MCF 10A (cell line): ENCODE measurements at places on chromosomes 12 and 14. TPM values are rescaled to one million over a fixed set of nuclear protein-coding genes. Genes with fewer than 3 reads are reported as not detected.

- no peak for DNase-seq
- H3K4me3 ChIP-seq = no peak overlapping the region
- H3K4me1 ChIP-seq = peaks cover 11% of the 10 kb centered on the region
Measured at GRCh38 chr12:50005175-50005574, 20.1 kb downstream of the RACGAP1 start.

- no peak for DNase-seq
- H3K36me3 ChIP-seq = peaks cover 54% of the 10 kb centered on the region
- no peaks in the 10 kb centered on the region for H3K27me3 ChIP-seq
- H3K27ac ChIP-seq = no peak overlapping the region
- no peak overlapping the region for H3K4me3 ChIP-seq
Measured at GRCh38 chr12:43737646-43738045, 20.9 kb downstream of the PUS7L start.

- peaks cover 30% of the 10 kb centered on the region for H3K36me3 ChIP-seq
- no peak overlapping the region for H3K4me3 ChIP-seq
- H3K4me1 ChIP-seq = no peaks in the 10 kb centered on the region
Measured at GRCh38 chr14:92960706-92961566, 38.0 kb downstream of the CHGA start.

- H3K27ac ChIP-seq = no peak overlapping the region
- H3K36me3 ChIP-seq = peaks cover 31% of the 10 kb centered on the region
- no peak for DNase-seq
- no peak overlapping the region for H3K4me3 ChIP-seq
- no peaks in the 10 kb centered on the region for H3K27me3 ChIP-seq
Measured at GRCh38 chr12:19461999-19462398, 22.7 kb downstream of the AEBP2 start.

Gene HOXC9
- 5.2 and 6.0 TPM in 2 replicates for total RNA-seq

DNA sequence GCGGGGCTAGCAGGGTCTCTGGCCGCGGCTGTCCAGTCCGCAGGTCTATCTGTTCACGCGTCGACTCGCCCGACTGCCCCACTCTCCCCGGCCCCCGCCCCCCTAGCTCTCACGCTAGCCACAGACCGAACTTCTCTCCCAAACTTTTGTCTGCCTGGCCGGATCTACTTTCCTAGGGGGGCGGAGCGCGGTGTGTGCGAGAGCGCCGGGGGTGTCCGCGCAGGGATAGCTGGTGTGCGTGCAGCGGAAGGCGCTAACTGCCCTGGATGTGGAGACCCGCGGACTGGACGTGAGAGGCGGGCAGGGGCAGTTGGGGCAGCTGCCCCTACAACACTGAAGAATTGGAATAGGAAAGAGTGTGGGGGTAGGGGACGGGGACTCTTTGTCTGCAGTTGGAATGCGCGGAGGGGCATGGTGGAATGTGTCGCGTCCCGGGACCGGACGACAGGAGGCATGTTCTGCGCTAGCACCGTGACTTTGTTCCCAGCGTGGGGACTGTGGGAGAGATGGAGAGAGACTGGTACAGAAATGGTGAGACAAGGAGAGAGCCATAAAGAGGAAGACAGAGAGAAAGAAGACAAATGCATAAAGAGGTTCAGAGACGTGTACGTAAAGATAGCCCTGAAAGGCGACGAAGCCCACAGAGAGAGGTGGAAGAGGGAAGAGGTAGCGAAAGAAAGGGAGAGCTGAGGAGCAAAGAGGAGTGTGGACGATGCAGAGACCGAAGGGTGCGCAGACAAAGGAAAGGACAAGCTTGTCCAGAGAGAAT, at the start of gene AJUBA:
AJUBA (minus strand) TSS at position 75 of the 769 bp plus-strand sequence. CDS start 285 bp downstream, outside the sequence.
- peaks cover 7% of the 10 kb centered on the region for H3K36me3 ChIP-seq
- peak within 1 kb of the TSS; percentile 10 for H3K27ac ChIP-seq
- peak; percentile 93 for DNase-seq
- no peak within 1 kb of the TSS for H3K4me3 ChIP-seq
- H3K27me3 ChIP-seq = no peaks in the 10 kb centered on the region

Gene JPH4
- total RNA-seq = not detected in 2 replicates

- H3K4me3 ChIP-seq = no peak overlapping the region
- DNase-seq = no peak
- no peaks in the 10 kb centered on the region for H3K36me3 ChIP-seq
Measured at GRCh38 chr12:98883231-98883630, 238.1 kb downstream of the APAF1 start.

Gene A2ML1
- total RNA-seq = not detected in 2 replicates
